ENCODE measurements at places on chromosomes 12 and 14.

- DNase-seq: no peak
Observed at GRCh38 chr12:30104971-30105370, 321.2 kb upstream of the TMTC1 start.

DNA sequence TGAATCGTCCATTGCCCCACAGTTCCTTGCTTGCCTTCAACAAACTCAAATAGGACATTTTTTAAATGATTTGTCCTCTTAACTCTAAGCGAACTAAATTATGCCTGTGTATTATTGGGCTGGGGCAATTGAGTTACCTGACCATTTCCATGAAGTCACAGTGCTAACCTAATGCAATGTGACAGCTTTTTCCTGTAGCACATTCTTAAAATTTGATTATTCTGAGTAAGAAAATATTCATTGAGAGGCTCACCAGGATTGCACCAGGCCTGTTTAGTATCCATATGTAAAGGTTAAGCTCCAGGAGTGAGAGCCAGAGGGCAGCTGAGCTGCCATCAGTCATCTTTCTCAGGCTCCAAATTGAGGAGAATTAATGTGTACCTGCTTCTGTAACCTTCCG, 90.9 kb downstream of the GPR65 start:
- DNase-seq: no peak

GRCh38 chr12:41589878-41590277, 401.8 kb downstream of the PDZRN4 start:
- no peak for DNase-seq

DNA sequence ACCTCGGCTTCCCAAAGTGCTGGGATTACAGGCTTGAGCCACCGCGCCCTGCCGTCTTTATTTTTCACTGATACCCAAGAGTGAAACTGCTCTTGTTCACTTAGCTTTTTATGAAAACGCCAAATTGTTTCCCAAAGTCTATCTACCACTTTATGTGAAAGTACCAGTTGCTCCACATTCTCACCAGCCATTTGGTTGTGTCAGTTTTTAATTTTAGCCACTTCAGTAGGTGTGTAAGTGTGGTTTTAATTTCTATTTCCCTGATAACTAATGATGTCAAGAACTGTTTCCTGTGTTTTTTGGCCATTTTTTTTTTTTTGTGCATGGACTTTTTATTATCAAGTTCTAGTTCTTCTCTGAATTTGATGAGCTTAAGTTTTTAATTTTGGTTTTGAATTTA, 17.1 kb downstream of the CAND1 start:
- no peak for DNase-seq

DNA sequence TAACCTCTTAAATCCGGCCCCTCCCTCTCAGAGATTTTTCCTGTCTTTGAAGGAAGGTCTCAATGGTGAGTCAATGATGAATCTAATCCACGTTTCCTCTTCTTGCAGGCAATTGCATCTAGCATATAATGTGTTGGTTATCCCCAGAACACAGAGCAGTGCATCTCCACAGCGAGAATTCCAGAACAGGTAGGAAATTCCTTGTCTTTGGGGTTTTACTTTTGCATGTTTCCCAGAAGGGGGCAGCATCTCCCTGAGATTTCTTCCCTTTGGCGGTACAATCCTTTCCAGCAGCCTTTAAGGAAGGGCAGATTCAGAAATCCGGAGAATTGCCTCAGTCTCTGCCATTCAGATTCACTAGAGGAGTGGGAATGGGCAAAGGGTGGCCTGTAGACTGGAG, 128.0 kb downstream of the KCNA5 start:
- DNase-seq: peak; percentile 60

DNA sequence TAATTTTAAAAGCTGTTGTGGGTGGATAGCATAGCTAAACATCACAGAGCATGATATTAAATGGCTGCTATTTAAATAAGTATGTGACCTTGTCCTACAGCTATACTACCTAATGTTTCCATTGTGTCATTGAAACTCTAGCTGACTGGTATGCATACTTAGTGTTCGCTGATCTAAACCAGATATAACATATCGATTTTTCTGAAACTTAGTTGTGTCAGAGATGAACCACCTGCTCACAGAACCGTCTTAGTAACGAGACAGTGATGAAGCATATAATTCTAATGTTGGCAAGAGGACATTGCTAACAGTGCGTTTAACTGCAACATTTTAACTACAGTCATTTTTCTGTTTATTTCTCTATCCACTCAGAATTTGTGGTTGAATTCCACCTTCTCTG, 36.1 kb upstream of the NUAK1 start:
- DNase-seq: no peak

GRCh38 chr12:13167906-13168305, 28.6 kb upstream of the EMP1 start:
- DNase-seq: no peak

DNA sequence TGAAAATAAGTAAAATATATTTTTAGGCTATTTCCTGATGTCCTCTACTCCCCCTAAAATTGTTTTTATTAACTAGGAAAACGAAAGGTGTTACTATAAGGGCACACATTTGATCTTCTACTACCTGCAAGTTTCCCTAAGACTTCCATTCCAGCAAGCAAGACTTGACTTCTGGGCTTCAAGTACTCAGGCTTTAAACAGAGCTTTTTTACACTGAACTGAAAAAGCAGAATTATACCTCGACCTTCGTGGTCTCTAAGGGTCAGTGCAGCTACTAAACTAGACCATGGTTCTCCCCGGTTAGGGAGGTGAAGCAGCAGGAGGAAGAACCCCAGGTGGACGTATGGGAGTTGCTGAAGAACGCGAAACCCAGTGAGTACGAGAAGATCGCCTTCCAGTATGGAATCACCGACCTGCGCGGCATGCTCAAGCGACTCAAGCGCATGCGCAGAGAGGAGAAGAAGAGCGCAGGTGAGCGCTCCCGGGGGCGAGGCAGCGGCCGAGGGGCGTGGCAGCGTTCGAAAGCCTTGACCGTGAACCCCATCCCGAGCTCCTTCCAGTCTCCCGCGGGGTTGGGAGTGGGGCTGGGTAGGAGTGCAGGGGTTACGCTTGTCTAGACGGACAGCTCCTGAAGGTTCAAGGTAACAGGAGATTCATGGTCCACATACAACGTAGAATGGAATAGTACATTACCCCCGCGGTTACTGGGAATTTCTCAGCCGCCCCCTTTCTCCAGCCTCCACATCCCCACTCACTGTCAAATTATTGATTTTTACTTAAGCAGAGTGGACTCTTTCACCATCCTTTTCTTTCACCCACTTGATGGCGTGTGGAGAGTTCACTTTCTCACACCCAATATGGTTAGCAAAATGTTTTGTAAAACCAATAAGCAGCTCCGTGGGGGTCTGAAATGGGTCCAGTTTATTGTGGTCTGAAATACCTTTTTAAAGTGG, 47.6 kb downstream of the MYBPC1 start:
- DNase-seq: peak; percentile 45

DNA sequence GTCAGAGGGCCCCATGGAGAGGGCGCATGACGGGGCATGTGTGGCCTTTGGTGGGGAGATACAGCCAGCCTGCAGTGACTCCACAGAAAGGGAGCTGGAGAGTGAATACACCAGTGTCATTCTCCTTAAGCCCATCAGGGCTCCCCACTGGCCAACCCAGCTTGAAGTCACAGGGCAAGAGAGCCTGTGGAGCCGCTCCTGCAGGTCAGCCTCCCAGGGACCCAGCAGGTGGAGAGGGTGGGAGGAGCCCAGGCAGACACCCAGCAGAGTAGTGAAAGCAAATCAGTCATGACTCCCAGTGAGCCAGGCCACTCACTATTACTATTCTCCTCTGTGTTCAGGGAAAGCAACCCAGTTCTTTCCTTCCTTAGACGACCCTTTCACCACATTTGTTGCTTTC, 110.0 kb upstream of the CPM start:
- no peak for DNase-seq

GRCh38 chr12:53338916-53339315, 2.8 kb upstream of the SP7 start:
- no peak for DNase-seq

DNA sequence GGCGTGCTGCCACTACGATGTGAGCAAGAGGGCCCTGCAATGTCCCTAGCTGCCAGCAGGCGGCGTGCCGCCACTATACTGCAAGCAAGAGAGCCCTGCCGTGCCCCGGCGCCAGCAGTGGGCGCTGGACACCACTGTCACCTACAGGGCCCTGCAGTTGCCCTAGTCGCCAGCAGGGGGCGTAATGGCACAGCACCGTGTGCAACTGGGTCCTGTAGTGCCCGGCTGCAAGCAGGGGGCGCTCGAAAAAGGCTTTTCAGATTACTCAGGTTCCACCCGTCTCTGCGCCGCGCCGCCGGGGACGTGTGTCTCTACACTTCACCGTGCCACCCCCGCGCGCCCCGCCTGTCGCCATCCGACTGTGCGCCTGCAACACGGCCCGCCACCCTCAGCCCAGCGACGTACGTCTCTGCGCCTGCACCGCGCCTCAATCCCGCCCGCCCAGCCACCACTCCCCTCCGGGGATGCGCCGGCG, 1356.9 kb downstream of the TMEM121 start:
- no peak for DNase-seq

DNA sequence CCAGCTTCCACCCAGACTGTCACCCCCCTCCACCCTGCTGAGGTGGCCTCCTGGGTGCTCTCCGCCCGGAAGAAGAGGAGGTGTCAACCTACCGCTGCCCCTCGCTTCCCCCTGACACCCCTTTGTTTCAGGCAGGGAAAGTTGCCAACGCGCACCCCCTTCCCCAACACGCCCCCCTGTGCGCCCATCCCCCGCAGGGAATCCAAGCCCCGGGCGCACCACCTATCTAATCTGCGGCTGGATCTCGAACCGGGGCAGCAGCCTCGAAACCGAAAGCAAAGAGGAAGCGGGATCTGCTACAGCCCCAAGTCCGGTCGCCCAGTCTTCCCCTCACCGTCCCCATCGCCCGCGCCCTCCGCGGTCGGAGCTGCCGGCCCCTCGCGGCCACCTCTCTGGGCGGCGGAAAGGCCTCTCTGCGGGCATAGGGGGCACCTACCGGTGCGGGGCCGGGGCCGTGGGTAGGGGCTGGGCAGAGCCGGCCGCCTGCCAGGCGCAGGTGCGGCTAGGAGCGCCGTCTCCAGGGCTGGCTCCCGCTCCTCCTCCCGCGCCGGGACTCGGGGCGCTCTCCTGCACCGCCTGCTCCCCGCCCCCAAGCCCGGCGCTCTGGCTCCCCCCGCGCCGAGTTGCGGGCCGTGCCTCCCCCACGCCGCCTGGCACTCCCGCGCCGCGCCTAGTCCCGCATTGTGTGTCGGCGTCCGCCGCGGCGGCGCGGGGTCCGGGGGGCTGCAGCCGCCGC, 18.3 kb upstream of the PLEKHH1 start:
- peak; percentile 53 for DNase-seq

DNA sequence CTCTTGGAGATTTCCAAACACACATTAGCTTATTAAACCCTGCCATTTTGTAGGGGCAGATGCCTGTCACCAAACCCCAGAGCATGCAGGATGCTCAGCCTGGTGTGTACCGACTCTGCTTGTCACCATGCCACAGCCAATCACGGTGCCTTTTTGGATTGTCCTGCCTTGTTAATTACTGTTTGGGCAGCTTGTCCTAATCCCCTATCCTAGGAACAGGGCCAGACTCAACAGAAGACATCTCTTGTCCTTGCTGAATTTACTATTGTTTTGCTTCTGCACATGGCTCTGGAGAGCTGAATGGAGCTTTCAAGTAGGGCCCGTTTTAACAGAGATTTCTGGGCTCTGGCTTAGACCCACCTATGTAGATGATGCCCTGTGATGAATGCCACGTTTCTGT, 388.5 kb downstream of the AACS start:
- no peak for DNase-seq

GRCh38 chr12:12583510-12584178, 21.0 kb upstream of the DUSP16 start:
- no peak for DNase-seq

DNA sequence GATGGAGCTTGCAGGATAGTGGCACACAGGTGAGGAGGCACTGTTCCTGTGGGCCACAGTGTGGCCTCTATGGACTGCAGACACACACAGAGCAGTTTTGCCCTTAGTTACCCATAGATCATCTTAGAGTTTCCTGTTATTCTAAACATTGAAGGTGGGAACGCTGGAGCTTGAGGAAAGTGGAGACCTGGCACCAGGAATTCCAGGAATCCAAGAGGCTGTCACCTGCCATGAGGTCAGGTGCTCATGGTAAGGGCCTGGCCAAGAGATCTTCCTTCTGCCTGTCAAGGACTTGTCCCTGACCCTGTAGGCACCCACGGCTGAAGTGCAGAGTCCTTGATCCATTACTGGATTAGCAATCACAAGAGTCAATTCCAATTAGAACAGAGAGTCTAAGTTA, 65.2 kb upstream of the ACTN1 start:
- DNase-seq: no peak

DNA sequence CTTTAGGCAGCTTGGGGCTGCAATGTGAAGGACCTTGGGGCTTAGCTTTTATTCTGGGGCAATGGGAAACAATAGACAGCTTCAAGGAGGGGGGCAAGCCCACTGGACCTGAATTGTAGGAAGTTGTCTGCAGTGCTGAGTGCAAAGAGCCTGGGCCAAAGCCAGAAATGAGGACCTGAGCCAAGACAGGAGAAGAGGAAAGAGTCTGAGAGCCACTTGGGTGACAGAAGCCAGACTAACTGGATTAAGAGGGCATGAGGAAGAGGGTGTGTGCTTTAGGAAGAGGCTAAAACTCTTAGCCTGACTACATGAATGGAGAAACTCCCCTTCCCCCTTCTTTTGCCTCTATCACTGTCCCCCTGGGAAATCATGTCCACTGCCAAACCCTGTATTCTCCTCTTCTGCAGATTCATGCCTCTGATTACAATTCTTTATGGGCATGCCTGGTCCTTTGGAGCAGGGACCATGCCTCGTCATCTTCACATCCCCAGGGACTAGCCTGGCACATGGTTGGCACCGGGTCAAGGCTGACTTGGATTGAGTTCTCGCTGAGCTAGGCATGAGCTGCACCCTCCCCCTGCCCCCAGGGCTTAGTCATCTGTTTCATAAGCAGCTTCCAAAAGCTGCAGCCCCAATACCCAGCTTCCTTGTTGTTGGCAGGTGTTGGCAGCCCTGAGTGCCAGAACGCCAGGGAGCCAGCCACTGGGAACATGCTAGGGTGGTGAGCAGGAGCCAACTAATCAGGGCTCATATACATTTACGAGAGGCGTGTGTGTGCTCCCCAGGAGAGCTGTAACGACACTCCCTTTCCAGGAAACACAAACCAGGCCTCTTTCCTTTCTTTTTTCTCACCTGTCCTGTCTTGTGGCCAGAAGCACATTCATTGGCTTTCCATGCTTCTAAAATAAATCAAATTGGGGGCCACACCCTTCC, 27.7 kb upstream of the JDP2 start:
- DNase-seq: peak; percentile 74

- DNase-seq: no peak
Observed at GRCh38 chr14:96303981-96304380, 48.0 kb downstream of the BDKRB1 start.

- no peak for DNase-seq
Observed at GRCh38 chr14:74348735-74349463, 628 bp downstream of the VRTN start.

GRCh38 chr12:18700271-18700670, 37.5 kb downstream of the PLCZ1 start:
- DNase-seq: no peak
